ENCODE measurements at places on chromosomes 5 and 9.

DNA sequence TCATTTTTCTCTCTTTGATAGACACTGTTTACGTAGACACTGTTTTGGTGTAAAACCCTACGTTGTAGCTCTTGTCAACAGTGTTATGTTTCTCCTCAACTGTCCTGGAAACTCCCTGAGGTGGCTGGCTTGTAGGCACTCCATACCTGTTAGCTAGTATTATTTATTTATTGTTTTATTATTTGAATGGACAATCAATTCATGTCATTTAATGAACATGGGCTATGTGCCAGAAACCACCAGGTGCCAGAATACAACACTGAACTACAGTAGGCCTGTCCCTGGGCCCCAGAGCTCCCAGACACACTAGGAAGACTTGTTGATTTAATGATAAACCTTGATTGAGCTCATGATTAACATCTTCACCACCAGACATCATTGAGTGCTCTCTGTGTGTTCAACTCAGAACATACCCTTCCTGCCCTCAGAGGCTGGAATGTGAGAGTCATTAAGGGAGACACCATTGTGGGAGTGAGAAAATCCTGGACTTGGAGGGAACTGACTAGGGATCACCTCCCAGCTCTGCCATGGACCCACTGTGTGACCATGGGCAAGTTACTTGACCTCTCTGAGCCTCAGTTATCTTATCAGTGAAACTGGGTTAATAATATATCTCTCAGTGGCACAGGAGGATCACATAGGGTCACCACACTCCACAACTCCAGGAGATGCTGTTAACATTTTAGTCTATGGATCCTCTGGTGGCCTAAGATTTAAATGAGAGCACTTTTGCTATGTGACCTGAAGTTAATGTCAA is 19.2 kb downstream of the IRF1 start:
- DNase-seq: no peak

DNA sequence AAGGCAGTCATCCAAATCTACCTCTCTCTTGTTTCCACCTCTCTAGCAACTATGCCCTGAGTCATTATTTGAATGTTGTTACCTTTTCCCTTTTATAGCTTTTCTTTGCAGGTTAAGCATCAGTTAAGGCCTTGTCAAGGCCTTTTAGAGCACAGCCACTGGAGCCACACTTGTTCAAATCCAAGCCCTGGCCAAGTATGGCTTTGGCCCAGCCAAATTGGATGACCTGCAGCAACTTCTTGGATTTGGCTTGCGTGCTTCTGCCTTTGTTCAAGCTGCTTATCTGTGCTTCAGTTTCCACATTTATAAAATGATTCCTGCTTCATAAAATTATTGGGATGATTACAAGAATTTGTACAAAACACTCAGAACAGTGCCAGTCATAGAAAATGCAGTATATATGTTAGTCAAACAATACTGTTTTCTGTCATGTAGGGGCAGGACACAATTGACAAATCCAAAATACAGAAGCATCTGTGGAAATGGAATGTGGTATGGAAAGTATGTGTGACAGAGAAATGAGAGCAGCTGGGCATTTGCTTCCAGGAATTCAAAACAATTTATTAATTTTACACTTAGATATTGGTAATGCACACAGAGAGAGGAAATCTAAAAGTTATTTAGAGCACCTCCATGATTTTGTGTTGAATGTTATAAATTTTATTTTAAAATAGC is 17.9 kb upstream of the RLN1 start:
- DNase-seq: no peak

GRCh38 chr5:111984044-111984443 is 227.1 kb upstream of the NREP start:
- DNase-seq: peak; percentile 77

DNA sequence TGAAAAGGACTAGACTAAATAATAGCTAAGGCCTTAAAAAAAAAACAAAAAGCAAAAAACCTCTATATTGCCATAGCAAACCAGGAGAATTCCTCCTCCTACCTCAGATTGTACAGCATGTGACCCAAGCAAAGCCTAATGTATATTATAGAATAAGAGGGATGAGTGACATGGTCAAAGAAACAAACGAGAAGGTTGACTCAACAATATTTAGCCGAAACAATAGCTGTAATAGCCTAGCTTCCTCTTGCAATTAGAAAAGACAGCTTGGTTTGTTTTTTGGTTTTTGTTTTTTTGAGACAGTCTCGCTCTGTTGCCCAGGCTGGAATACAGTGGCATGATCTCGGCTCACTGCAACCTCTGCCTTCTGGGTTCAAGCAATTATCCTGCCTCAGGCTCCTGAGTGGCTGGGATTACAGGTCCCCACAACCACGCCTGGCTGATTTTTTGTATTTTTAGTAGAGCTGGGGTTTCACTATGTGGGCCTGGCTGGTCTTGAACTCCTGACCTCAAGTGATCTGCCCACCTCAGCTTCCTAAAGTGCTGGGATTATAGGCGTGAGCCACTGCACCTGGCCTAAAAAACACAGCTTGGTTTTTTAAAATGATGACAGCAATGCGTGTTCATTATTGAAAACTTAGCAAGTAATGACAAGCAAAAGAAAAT is 5.6 kb downstream of the NLN start:
- peak; percentile 23 for DNase-seq

DNA sequence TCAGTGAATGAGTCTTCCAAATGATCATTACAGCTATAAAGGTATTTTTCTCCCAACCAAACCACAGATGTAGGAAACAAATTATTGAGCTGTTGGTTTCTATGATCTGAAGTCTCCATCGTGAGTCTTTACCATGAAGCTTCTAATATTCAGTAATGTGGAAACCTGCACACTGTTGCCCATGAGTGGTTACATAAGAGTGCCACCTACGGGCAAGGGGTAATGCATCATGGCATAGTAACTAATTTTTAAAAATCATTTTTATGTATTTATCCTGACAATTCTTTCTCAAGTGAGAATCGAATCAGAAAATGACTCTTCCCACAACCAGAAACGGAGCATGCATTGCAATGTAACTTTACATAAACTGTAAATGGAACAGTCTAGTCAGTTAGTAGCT is 282.5 kb upstream of the SMARCA2 start:
- DNase-seq: no peak

DNA sequence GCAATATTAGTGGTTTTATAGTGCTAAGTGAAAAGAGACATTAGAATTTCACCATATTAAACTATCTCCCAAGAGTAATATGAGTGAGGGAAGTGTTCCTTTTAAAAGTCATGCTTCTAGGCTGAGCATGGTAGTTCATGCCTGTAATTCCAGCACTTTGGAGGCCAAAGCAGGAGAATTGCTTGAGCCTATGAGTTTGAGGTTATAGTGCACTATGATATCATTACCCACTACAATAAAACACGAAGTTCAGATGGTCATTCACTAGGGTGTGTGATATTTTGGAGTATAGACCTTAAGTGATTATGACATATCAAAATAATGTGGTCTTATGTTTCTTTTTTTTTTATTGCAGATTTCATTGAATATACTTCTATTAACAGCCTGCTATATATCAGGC is 6.7 kb downstream of the KIF2A start:
- no peak for DNase-seq

GRCh38 chr5:175098301-175098700 is 345.7 kb downstream of the DRD1 start:
- no peak for DNase-seq

GRCh38 chr5:35357973-35358372 is 127.7 kb upstream of the PRLR start:
- no peak for DNase-seq

- DNase-seq: peak; percentile 35
Observed at GRCh38 chr9:93670208-93671019, 94.0 kb downstream of the PHF2 start.

DNA sequence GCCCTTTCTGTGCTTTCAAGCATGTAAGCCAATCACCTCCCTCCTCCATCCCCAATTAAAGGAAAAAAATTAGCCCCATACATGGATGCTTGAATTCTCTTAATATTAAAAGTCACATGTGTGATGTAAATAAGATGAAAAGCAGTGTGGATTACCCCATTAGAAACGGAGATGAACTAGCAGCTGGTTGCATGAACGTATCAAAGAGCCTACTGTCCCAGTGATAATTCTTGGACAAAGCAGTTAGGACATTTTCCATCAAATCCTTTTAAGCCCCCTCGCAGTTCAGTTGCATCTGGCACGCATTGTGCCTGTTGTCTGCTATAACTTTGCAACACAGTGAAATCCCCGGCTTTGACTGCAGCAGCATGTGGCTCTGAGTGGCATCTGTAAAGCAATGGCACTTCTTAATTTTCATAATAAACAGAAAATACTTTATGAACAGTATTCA is 285.6 kb downstream of the FBXL7 start:
- DNase-seq: no peak

DNA sequence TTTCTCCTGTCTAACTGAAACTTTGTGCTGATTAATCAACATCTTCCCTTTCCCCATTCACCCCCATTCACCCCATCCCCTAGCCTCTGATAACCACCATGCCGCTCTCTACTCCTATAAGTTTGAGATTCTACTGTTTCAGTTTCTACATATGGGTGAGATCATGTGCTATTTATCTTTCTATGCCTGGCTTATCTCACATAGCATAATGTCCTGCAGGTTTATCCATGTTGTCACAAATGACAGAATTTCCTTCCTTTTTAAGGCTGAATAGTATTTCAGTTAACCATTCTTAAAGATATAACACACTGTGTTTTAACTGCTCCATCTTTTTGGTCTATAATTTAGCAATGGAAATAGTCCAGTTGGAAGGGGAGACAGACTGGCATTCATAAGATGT is 205.1 kb downstream of the SNCAIP start:
- DNase-seq: no peak

DNA sequence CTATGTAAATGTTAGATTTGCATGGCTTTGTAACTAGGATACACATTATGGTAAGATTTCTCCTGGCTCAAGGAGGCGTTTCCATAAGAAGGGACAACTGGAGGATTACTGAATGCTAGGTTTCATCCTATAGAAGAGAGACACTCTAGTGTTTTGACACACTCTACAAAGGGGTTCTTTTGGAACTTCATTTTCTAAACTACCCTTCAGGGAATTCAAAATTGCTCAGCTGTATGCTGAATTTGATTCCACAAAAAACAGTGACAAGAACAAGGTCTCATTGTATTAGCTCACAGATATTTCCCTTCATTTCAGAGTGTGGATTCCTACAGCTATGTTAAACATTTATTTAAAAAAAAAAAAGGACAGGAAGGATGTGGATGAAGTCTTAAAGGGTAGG is 151.7 kb downstream of the PPP2R2B start:
- DNase-seq: no peak

DNA sequence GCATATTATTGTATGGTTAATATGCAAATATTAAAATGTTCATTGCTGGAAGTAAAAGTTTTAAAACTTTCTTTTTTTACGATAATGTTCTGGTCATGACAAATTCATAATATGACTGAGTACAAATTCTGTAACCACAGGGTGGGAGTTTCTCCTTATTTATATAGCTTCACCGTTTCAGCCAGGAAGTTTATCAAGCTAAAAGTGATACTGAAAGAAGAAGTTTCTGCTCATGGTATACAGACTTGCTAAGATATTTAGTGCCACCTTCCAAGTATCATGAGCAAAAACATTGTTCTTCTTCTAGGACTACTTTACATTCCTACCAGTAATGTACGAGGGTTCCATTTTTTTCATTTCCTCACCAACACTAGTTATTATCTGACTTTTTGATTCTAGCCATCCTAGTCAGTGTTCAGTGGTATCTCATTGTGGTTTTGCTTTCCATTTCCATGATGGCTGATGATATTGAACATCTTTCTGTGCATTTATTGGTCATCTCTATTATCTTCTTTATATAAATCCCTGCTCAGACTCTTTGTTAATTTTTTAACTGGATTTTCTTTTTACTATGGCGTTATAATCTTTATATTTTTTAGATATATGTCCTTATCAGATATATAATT is 94.2 kb upstream of the PRRC1 start:
- peak; percentile 48 for DNase-seq

GRCh38 chr5:9411142-9411541 is 134.7 kb downstream of the SEMA5A start:
- DNase-seq: no peak

- no peak for DNase-seq
Observed at GRCh38 chr5:97096191-97096590, 46.2 kb downstream of the LIX1 start.

- peak; percentile 50 for DNase-seq
Observed at GRCh38 chr5:137752905-137753690, 1.1 kb downstream of the HNRNPA0 start.

DNA sequence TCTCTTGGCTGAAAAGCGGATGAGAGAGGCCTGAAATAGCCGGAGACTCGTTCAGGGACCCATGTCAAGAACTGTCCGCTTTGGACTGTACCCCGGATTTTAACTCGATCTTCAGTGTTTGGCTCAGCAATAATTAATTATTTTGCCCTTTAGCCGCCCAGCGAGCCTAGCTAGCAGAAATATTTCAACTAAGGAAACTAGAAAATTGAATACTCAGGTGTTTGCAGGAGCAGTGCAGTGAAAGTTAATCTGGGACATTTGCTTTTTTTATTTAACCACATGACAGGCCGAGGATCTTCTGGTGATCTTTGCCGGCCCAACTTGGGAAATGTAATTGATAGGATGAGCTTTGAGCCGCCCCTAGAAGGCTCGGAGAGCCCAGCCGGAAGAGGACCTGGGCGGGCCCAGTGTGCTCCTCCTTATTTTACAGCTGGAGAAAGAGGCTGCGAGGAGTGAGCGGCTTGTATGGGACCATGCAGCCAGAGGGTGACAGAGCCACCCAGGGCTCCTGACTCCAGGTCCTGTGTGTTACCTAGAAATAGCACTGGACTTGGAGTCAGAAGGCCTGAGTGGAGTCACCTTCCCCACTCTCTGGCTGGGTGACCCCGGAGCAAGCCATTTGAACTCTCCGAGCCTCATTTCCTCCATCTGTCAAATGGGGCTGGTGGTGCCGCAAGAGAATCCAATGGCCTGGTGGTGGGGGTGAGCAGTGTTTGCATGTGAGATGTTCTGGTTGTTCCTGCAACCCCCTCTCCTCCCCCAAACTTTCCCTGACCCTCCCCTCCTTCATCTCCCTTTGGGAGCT is 2.4 kb downstream of the PPARGC1B start:
- DNase-seq: no peak

DNA sequence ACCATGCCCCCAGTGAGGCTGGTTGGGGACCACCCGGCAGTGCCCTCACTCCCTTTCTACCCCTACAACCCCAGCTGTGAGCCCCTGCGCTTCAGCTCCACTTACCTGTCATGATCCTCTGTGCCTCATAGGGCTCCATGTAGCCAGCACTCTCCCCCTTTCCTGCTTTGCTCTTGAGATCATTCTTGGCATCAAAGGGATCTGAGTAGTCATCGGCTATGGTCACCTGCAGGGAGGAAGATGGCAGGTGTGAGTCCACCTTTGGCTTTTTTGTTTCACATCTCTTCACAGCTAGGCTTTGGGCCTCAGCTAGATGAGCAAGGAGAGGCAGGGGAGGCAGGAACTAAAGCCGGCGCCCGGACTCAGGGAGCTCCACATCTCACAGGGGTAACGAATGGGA is 53.1 kb downstream of the SHB start:
- no peak for DNase-seq
